NCI-H1105 (cell line): ENCODE measurements at places on chromosomes 7 and 10.

DNA sequence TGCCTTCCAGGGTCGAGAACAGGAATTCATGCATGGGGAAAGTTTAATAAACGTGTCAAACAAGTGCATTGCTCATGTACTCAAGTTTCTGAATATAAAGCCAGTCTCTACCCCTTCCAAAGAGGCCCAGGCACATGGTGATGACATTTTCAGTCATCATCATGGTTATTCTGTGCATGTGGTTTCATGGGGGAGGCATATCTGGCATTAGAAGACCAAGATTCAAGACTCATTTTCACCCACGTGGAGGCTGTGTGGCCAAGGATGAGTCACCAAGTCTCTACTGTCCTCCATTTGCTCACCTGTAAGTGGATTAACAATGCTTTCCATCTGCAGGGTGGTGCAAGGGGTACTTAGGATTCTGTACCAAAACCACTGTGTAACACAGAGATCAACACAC is 34.0 kb upstream of the CNPY1 start:
- no peak for DNase-seq

GRCh38 chr10:18399158-18399557 is 252.2 kb downstream of the NSUN6 start:
- no peak for DNase-seq

DNA sequence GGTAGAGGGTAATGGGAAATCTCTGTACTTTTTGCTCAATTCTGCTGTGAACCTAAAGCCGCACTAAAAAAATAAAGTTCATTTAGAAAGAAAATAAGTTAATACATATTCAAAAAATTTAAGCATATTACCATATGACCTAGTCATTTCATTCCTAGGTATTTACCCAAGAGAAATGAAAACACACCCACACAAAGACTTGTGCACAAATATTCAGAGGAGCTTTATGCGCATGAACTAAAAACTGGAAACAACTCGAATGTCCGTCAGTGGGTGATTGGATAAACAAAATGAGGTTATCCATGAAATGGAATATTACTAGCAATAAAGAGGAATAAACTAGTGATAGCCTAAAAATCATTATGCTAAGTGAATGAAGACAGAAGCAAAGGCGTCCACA is 62.6 kb upstream of the ZNRF2 start:
- DNase-seq: no peak

- no peak for DNase-seq
Observed at GRCh38 chr7:139482662-139483466, 609 bp downstream of the KLRG2 start.
